ENCODE measurements at places on chromosomes 3 and 15. TPM values are rescaled to one million over a fixed set of nuclear protein-coding genes. Genes with fewer than 3 reads are reported as not detected.

SLC35G2 gene
- polyA plus RNA-seq: 3.4 TPM

GRCh38 chr15:34987609-34988026, 469 bp downstream of the ZNF770 start:
- DNase-seq: no peak

- no peak for DNase-seq
These were observed 55.2 kb downstream of the MCTP2 start for GRCh38 chr15:94286583-94286982.

GRCh38 chr3:151592287-151592686, 131.4 kb upstream of the IGSF10 start:
- no peak for DNase-seq

GRCh38 chr3:165466856-165467255, 270.7 kb upstream of the SLITRK3 start:
- DNase-seq: no peak

DNA sequence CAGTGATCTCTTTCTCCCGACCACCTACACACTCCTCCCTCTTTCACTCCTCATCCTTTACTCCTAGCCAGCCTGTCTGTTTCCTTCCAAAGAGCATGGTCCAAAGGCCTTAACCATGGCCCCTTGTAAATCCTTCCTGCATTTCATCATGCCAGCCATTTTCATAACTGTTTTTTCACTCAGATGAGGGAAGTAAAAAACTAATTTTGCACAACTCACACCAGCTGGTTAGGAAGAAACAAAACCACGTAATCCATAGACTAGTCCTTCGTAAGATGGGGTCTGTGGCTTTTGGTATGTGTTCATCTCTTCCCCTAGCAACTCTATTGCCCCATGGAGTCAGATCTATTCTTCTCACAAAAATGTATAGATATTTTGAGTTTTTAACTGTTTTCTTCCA, 187.8 kb downstream of the SHOX2 start:
- no peak for DNase-seq

LDHAL6B gene
- 0.57 TPM for polyA plus RNA-seq

DNA sequence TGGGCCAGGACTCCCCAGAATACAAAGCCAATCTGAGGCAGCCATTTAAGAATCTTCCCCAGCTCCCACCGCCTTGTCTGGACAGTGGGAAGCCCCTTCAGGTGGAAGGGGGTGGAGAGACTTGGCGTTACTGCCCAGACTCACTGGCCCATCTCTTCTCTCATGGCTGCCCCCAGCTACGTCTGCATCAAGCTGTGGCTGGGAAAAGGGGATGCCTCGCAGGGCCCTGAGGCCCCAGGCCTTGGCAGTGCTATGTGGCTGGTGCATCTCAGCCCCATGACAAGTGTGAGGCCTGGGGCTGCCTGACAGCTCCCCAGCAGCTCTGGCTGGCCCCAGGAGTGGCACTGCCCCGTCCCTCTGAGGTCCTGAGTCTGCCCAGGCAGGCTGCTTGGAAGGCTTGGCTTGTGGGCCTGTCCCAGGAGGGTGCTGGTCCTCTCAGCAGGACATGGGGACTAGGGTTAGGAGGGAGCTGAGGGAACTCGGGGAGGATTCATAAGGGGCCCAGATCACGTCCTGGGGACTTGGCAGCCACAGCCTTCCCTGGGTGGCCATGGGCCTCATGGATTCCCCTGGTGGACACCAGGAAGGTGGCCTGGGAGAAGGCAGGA, 20.2 kb upstream of the SLC41A3 start:
- DNase-seq: no peak

GRCh38 chr3:34183114-34183513, 384.7 kb downstream of the PDCD6IP start:
- DNase-seq: peak; percentile 49

GRCh38 chr3:184335291-184335660, 2.1 kb upstream of the FAM131A start:
- no peak for DNase-seq

GPR62 gene
- 0.18 TPM for polyA plus RNA-seq

GPR149 gene
- not detected for polyA plus RNA-seq

STRA6 gene
- 22.2 TPM for polyA plus RNA-seq

DNA sequence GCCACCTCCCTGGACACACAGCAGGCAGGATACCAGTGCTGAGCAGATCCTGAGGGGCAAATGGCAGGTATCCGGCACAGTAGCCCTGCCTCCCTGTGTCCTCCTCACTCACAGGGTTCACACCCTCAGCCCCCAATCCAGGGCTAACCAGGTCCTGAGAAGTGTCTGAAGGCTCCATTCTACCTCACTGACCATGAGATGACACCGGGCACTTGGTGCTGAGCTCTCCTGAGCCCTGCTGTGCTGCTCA, 115.4 kb upstream of the ATP2B2 start:
- DNase-seq: no peak

EFHB gene
- 0.46 TPM for polyA plus RNA-seq

SERINC4 gene
- polyA plus RNA-seq: 0.42 TPM

Measured in large intestine (tissue), 12 donors.